ENCODE measurements at places on chromosomes 4 and X. TPM values are rescaled to one million over a fixed set of nuclear protein-coding genes. Genes with fewer than 3 reads are reported as not detected.

C4orf50 gene
- total RNA-seq, result not detected

DGAT2L6 gene
- not detected for total RNA-seq

AGA gene
- 20.2 TPM for total RNA-seq

CT45A1 gene
- total RNA-seq, result not detected

CT45A5 gene
- total RNA-seq, result 0.09 TPM

MED14 gene
- total RNA-seq, result 27.1 TPM

FOXP3 gene
- 0.11 TPM for total RNA-seq

LIAS gene
- 11.6 TPM for total RNA-seq

CLIC2 gene
- total RNA-seq, result 0.07 TPM

GPRASP1 gene
- total RNA-seq, result 0.35 TPM

TCP11X2 gene
- total RNA-seq, result not detected

TRIM2 gene
- 0.54 TPM for total RNA-seq

ARSJ gene
- 4.6 TPM for total RNA-seq

PPEF2 gene
- not detected for total RNA-seq

BEX1 gene
- not detected for total RNA-seq

TBC1D14 gene
- total RNA-seq, result 43.8 TPM

FAM184B gene
- 0.01 TPM for total RNA-seq

PAGE5 gene
- not detected for total RNA-seq

ZFP92 gene
- 0.50 TPM for total RNA-seq

PLXNB3 gene
- 4.1 TPM for total RNA-seq

IL2 gene
- total RNA-seq, result not detected

RAPGEF2 gene
- 10.2 TPM for total RNA-seq

PFKFB1 gene
- total RNA-seq, result not detected

SATL1 gene
- not detected for total RNA-seq

FGFR3 gene
- 1.8 TPM for total RNA-seq

AMTN gene
- 0.18 TPM for total RNA-seq

RTL9 gene
- total RNA-seq, result 0.15 TPM

SLC30A9 gene
- total RNA-seq, result 32.4 TPM

ENPEP gene
- total RNA-seq, result 0.06 TPM

TRIM60 gene
- total RNA-seq, result not detected

CT83 gene
- total RNA-seq, result not detected

TBX22 gene
- not detected for total RNA-seq

MAP9 gene
- total RNA-seq, result 4.2 TPM

CYTL1 gene
- not detected for total RNA-seq

HS6ST2 gene
- total RNA-seq, result 0.15 TPM

TLR8 gene
- not detected for total RNA-seq

HPSE gene
- total RNA-seq, result 1.2 TPM

ARX gene
- total RNA-seq, result 0.58 TPM

PDZD4 gene
- 4.0 TPM for total RNA-seq

SPANXB1 gene
- total RNA-seq, result 1.8 TPM

UBA6 gene
- 20.9 TPM for total RNA-seq

ATP2B3 gene
- total RNA-seq, result 0.13 TPM

GPC4 gene
- total RNA-seq, result 0.02 TPM

PROM1 gene
- total RNA-seq, result 0.53 TPM

MAGEB10 gene
- total RNA-seq, result not detected

PCSK1N gene
- total RNA-seq, result 16.0 TPM

GABRB1 gene
- total RNA-seq, result not detected

SLC9A7 gene
- total RNA-seq, result 9.3 TPM

CXXC4 gene
- 0.06 TPM for total RNA-seq

SSX2 gene
- total RNA-seq, result not detected

AKAP14 gene
- not detected for total RNA-seq

CLCN3 gene
- total RNA-seq, result 21.6 TPM

LYAR gene
- total RNA-seq, result 32.8 TPM

Measured in A549 treated with dexamethasone at 1 μM for 4 hours (cell line).